Transverse colon (tissue), 4 donors: ENCODE measurements at places on chromosomes 12 and 14. TPM values are rescaled to one million over a fixed set of nuclear protein-coding genes. Genes with fewer than 3 reads are reported as not detected.

INHBE gene
- total RNA-seq = not detected

EPYC gene
- not detected for total RNA-seq

PPP1R12A gene
- total RNA-seq = 121 TPM

BRF1 gene
- 88.6 TPM for total RNA-seq

CCNK gene
- total RNA-seq = 27.9 TPM

NEUROD4 gene
- total RNA-seq = not detected

ADCK1 gene
- 7.8 TPM for total RNA-seq

KRT72 gene
- not detected for total RNA-seq

ERP27 gene
- not detected for total RNA-seq

AKAP6 gene
- 12.7 TPM for total RNA-seq

ARHGEF25 gene
- total RNA-seq = 6.6 TPM

SALL2 gene
- total RNA-seq = 2.2 TPM

CCDC184 gene
- total RNA-seq = not detected

PKP2 gene
- 253 TPM for total RNA-seq

LHX5 gene
- not detected for total RNA-seq

DNA sequence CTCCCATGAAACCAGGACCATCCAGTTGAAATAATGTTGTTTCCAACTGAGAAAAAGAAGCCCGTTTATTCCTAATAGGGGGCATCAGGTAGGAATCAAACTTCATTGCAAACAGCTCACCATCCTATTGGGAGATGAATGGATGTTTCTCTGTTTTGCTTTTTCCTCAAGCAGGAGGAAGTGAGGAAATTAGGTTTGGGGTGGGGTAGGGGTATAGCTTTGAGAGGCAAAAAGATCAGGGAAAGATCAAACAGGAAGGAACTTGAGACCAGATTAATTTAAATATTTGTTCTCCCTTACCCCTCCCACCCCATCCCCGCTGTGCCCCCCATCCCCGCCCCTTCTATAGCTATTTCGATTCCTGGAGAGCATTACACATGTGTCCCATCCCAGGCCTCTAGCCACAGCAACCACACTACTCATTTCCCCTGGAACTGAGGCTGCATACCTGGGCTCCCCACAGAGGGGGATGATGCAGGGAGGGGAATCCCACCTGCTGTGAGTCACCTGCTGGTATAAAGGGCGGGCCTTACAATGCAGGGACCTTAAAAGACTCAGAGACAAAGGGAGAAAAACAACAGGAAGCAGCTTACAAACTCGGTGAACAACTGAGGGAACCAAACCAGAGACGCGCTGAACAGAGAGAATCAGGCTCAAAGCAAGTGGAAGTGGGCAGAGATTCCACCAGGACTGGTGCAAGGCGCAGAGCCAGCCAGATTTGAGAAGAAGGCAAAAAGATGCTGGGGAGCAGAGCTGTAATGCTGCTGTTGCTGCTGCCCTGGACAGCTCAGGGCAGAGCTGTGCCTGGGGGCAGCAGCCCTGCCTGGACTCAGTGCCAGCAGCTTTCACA lies at the start of gene IL23A:
Gene IL23A, plus strand, starts transcription at position 577 of the 850 bp plus-strand sequence. Its CDS starts 161 bp downstream, at position 738.
- H3K27me3 ChIP-seq = no peaks in the 10 kb centered on the region
- H3K4me3 ChIP-seq = no peak within 1 kb of the TSS
- H3K36me3 ChIP-seq = peaks cover 7% of the 10 kb centered on the region
- no peaks in the 10 kb centered on the region for H3K4me1 ChIP-seq
- H3K27ac ChIP-seq = peak within 1 kb of the TSS; percentile 13
- DNase-seq = peak; percentile 30

- no peak for DNase-seq
- H3K27me3 ChIP-seq = no peaks in the 10 kb centered on the region
- peaks cover 9% of the 10 kb centered on the region for H3K4me1 ChIP-seq
- H3K4me3 ChIP-seq = no peak overlapping the region
- peak overlapping the region; percentile 12 for H3K27ac ChIP-seq
These were observed 60.4 kb upstream of the ARID2 start for GRCh38 chr12:45669093-45669492.

DNA sequence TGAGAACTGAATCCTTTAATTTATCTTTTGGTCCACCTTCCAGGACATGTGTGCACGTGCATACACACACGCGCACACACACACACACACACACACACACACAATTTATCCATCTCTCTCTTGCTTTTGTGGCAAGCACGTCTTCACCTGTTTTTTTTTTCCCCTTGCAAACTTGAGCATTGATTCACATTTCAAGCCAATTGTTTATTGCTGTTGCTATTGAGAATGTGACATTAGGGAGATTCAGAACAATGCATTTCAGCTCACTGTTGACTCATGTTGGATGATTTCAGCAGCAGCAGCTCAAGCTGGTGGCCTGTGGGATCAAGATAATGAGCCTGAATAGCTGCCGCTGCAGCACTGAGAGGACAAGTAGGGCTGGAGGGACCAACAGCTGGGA lies 128.9 kb downstream of the SNAPC1 start:
- no peak overlapping the region for H3K4me3 ChIP-seq
- no peak overlapping the region for H3K27ac ChIP-seq
- no peaks in the 10 kb centered on the region for H3K27me3 ChIP-seq

DNA sequence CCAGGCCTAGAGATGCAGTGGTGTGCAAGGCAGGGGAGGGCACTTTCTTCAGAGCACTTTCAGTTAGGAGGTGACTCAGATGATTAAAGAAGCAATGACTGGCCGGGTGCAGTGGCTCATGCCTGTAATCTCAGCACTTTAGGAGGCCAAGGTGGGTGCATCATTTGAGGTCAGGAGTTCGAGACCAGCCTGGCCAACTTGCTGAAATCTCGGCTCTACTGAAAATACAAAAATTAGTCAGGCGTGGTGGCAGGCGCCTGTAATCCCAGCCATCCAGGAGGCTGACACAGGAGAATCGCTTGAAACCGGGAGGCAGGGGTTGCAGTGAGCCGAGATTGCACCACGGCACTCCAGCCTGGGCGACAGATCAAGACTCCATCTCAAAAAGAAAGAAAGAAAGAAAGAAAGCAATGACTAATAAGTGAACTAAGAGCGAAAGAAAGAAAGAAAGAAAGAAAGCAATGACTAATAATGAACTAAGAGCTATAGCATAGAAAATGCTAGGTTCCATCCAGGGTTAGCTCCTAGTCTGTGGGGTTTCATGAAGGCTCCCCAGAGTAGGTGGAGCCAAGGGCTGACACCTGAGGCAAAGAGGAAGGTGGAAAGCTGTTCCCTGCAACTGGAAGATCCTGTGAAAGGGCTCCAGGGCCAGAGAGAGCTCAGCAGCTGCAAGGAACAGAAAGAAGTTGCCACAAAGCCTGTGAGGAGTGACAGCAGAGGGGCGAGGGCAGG lies 334.5 kb downstream of the CACNA1C start:
- peaks cover 25% of the 10 kb centered on the region for H3K4me1 ChIP-seq
- no peaks in the 10 kb centered on the region for H3K27me3 ChIP-seq
- H3K36me3 ChIP-seq = no peaks in the 10 kb centered on the region
- no peak overlapping the region for H3K27ac ChIP-seq
- no peak for DNase-seq

- no peak overlapping the region for H3K4me3 ChIP-seq
- H3K4me1 ChIP-seq = no peaks in the 10 kb centered on the region
- H3K36me3 ChIP-seq = no peaks in the 10 kb centered on the region
- H3K27ac ChIP-seq = no peak overlapping the region
- DNase-seq = no peak
These were observed 370.3 kb downstream of the DAD1 start for GRCh38 chr14:22218728-22219127.

GRCh38 chr12:89645434-89645833 lies 63.2 kb downstream of the ATP2B1 start:
- no peaks in the 10 kb centered on the region for H3K36me3 ChIP-seq
- no peaks in the 10 kb centered on the region for H3K27me3 ChIP-seq
- DNase-seq = no peak
- no peak overlapping the region for H3K4me3 ChIP-seq
- no peak overlapping the region for H3K27ac ChIP-seq
- no peaks in the 10 kb centered on the region for H3K4me1 ChIP-seq

DNA sequence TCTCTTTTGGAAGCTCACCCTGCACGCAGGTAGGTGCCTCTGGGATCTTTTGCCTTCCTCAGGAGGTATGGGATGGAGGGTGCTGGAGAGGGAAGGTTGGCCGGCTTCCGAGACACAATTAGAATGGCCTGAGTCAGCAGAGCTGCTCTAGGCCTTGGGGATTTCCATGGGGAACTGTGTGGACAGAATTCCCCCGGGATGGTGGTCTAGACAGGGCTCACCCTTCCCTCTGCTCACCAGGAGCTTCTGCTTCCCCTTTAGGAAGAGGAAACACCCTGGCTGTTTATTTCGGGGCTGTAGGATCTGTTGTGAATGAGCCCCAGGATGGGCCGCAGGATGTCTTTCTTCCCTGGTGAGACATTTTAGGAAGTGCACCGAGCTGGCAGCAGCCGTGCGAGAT lies 43.7 kb upstream of the TMED10 start:
- no peak for DNase-seq
- no peak overlapping the region for H3K4me3 ChIP-seq
- peaks cover 14% of the 10 kb centered on the region for H3K4me1 ChIP-seq
- H3K27me3 ChIP-seq = no peaks in the 10 kb centered on the region
- no peaks in the 10 kb centered on the region for H3K36me3 ChIP-seq

GRCh38 chr14:70555890-70556289 lies 21.1 kb upstream of the ADAM20 start:
- H3K4me3 ChIP-seq = no peak overlapping the region
- no peaks in the 10 kb centered on the region for H3K36me3 ChIP-seq
- no peak overlapping the region for H3K27ac ChIP-seq
- no peak for DNase-seq
- H3K27me3 ChIP-seq = no peaks in the 10 kb centered on the region

GRCh38 chr14:100296106-100296651 lies 10.1 kb downstream of the SLC25A29 start:
- H3K4me3 ChIP-seq = no peak overlapping the region
- no peaks in the 10 kb centered on the region for H3K36me3 ChIP-seq
- H3K27ac ChIP-seq = peak overlapping the region; percentile 72

- H3K36me3 ChIP-seq = no peaks in the 10 kb centered on the region
- no peak overlapping the region for H3K27ac ChIP-seq
- H3K4me3 ChIP-seq = no peak overlapping the region
- peak; percentile 7 for DNase-seq
- H3K27me3 ChIP-seq = peaks cover 6% of the 10 kb centered on the region
These were observed 27.6 kb downstream of the KRT8 start for GRCh38 chr12:52877242-52877641.

DNA sequence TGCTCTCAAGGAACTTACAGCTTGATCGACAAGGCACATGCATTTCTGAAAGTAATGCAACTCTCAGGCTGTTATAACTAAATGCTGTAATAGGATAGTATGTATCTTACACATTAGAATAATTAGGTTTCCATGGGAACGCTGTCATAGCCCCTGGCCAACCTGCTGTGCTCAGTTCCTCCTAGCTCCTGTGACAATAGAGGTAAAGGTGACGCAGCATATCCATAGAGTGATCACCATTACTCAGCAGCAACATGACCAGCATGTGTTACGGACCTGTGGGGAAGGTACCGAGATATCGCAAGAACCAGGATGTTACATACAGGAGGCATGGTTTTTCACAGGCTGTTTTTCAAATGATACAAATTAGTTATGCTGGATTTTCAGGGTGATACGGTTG lies 150.7 kb downstream of the CAND1 start:
- H3K4me1 ChIP-seq = peaks cover 14% of the 10 kb centered on the region
- H3K36me3 ChIP-seq = no peaks in the 10 kb centered on the region
- no peak overlapping the region for H3K27ac ChIP-seq
- no peak for DNase-seq
- no peak overlapping the region for H3K4me3 ChIP-seq

- no peaks in the 10 kb centered on the region for H3K4me1 ChIP-seq
- H3K27ac ChIP-seq = no peak overlapping the region
- no peaks in the 10 kb centered on the region for H3K36me3 ChIP-seq
- H3K4me3 ChIP-seq = no peak overlapping the region
- no peak for DNase-seq
These were observed 29.6 kb downstream of the IFNG start for GRCh38 chr12:68129979-68130378.

DNA sequence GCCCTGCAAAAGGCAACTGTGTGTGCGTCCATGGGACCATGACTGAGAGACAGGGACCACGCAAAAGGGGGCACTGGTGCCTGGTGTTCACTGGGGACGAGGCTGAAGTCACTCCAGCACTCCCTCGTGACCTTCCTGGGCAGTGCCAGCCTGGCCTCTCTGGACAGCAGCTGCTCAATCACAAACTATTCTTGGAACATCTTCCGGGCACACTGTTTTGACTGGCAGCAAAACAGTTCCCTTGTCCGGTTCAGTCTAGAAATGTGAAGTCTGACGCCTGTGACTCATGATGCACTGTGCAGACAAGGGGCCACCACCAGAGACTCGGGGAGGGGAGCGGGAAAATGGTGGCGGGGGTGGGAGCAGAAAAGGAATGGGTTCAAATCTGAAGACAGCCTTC lies 20.8 kb downstream of the SNRNP35 start:
- H3K4me3 ChIP-seq = no peak overlapping the region
- DNase-seq = no peak
- H3K4me1 ChIP-seq = no peaks in the 10 kb centered on the region
- H3K27ac ChIP-seq = no peak overlapping the region

DNA sequence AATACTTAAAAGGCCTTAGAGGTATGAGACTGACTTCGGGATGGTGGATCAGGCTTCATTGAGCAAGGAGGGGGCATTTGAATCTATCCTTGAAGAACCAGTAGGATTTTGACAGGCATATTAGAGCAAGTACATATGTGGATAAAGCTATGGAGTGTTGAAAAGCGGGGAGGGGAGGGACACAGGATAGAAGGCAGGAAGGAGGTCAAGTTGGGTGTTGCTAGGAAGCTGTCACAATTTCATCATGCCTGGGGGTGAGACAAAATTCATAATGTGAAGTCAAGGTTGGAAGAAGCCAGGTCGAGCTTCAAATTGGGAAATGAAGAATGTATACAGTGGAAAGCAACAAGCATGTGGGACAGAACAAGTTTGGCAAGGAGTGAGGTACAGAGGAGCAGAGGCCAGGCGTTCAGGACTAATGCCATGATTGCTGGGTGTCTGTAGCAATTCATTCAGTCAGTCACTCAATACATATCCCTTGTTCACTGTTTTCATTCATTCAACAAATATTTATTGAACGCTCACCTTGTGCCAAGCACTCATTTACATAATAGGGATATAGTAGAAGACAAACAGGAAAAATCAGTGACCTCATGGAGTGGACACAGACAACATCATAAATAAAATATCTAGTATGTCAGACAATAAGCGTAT lies 58.3 kb upstream of the LTA4H start:
- H3K27ac ChIP-seq = no peak overlapping the region
- no peaks in the 10 kb centered on the region for H3K4me1 ChIP-seq
- no peaks in the 10 kb centered on the region for H3K27me3 ChIP-seq
- H3K4me3 ChIP-seq = no peak overlapping the region

- peaks cover 16% of the 10 kb centered on the region for H3K27me3 ChIP-seq
- DNase-seq = peak; percentile 36
- H3K4me1 ChIP-seq = peaks cover 23% of the 10 kb centered on the region
- no peaks in the 10 kb centered on the region for H3K36me3 ChIP-seq
- peak overlapping the region; percentile 76 for H3K27ac ChIP-seq
These were observed 815 bp downstream of the NID2 start for GRCh38 chr14:52067873-52068614.

- no peak overlapping the region for H3K27ac ChIP-seq
- no peaks in the 10 kb centered on the region for H3K27me3 ChIP-seq
- H3K4me1 ChIP-seq = peaks cover 3% of the 10 kb centered on the region
- H3K36me3 ChIP-seq = no peaks in the 10 kb centered on the region
These were observed 192.1 kb upstream of the ALG10B start for GRCh38 chr12:38124247-38125012.

GRCh38 chr12:65765436-65765813 lies 58.9 kb upstream of the HMGA2 start:
- H3K27me3 ChIP-seq = peaks cover 17% of the 10 kb centered on the region
- no peak overlapping the region for H3K4me3 ChIP-seq
- H3K27ac ChIP-seq = no peak overlapping the region
- H3K36me3 ChIP-seq = no peaks in the 10 kb centered on the region
- no peaks in the 10 kb centered on the region for H3K4me1 ChIP-seq
